ENCODE measurements at places on chromosomes 1 and 21.

GRCh38 chr1:209045331-209046057, 538.0 kb upstream of the CAMK1G start:
- no peak for DNase-seq

DNA sequence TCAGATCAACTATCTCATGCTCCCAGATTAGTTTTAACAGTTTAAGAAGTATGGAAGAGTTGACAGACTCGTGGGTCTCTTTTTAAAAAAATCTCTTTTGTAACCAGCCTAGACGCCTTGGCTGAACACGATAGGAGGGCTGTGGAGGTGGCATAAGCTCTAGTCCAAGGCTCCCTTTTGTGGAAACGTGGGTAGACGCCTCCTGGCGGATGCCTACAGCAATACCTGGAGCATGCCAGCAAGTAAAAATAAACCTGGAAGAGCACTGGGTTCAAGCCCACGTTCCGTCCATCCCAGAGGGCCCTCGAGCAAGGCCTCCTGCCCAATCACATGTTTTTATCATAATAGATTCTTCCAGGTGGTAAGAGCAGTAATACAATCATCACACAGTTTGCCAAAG, 87.9 kb downstream of the RGS7 start:
- peak; percentile 30 for DNase-seq

DNA sequence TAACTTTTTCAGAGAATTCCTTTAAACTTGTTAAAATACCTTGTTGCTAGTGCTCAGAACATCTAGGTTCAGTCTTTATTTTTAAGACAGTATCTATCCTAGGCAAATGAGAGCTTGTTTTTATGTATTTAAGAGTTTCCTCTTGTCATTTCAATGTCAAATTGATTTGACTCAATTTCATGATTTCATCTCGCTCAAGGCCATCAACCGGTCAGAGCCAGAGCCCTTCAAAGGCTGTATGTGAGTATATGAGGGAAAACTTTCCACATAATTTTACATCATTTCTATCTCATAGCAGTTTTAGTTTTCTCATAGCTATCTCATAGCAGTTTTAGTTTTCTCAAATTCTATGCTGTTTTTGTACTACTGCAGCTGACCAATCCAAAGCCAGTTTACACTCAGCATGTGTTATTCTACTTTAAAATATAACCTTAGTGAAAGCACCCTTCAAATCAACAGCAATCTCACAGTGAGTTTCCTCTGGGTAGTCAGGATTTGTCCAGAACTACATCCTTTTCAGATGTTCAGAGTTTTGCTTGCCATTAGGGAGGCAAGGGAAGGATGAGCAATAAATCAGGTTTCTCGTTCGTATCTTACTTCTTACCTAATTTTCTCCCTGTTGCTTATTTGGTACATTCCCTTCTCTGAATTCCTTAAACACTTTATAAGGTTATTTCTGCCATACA, 12.7 kb downstream of the HNRNPU start:
- DNase-seq: no peak

- DNase-seq: no peak
Measured at GRCh38 chr1:231206856-231207255, 34.2 kb upstream of the GNPAT start.

DNA sequence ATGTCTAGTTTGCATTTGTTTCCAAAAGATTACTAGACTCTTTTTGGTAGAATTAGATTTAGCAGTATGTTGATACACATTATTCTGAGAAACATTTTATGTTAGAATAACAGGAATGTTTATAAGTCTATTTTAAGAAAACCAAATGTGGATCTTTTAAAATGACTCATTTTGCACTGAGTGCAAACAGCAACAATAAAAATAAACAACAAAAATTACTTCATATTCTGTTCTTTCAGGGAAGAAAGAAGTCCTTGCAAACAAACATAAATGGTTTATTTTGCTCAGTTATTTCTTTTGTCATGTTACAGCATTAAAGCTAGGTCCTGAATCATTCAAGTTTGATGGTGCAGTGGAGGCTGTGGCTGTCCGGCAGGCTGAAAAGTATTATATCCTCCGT, 106.8 kb upstream of the TENT5C start:
- no peak for DNase-seq

GRCh38 chr1:182731852-182732575, 47.6 kb upstream of the RGS8 start:
- DNase-seq: no peak
